ENCODE measurements at places on chromosomes 5 and 9. TPM values are rescaled to one million over a fixed set of nuclear protein-coding genes. Genes with fewer than 3 reads are reported as not detected.
A peak's percentile ranks its signal among the peaks of the same experiment; 100 is the strongest.

DNA sequence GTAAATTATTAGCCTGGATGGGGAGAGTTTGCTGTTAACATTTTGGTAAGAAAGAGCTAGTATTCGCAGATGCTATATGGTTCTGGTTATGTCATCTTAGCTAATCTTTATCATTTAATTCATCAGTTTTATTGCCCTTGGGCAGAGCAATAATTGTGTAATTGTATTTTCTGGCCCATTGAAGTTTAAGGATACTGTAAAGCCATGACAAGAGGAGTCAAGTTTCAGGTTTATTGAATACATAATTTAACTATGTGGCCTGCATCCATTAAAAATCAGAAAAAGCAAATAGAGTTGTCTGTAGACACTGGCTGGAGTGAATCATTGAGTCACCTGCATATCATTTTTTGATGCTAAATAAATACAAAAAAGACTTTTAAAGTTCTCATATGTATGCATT, 255.8 kb downstream of the PRELID2 start:
- H3K27ac ChIP-seq = no peak overlapping the region
- no peak overlapping the region for H3K4me3 ChIP-seq
- no peaks in the 10 kb centered on the region for H3K36me3 ChIP-seq
- H3K27me3 ChIP-seq = no peaks in the 10 kb centered on the region

DNA sequence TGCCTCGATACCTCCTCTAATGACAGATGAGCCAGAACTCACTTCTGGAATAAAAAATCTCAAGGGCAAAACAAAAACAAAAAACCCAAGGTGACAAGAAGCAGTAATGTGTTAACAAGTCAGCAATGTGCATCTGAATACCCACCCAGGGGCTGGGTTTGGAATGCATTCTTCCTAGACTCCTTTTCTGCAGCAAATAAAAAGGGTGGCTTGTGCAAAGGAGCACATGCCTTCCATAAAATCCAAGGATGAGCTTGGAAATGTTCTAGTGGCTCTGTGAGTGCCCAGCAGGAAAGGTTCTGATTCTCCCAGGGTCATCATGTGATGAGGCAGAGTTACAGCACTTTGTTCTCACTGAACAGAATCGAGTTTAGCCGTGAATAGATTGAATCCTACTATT, 599.9 kb downstream of the RAB3C start:
- H3K4me1 ChIP-seq = no peaks in the 10 kb centered on the region
- H3K36me3 ChIP-seq = no peaks in the 10 kb centered on the region
- H3K27ac ChIP-seq = no peak overlapping the region
- no peak overlapping the region for H3K4me3 ChIP-seq

DNA sequence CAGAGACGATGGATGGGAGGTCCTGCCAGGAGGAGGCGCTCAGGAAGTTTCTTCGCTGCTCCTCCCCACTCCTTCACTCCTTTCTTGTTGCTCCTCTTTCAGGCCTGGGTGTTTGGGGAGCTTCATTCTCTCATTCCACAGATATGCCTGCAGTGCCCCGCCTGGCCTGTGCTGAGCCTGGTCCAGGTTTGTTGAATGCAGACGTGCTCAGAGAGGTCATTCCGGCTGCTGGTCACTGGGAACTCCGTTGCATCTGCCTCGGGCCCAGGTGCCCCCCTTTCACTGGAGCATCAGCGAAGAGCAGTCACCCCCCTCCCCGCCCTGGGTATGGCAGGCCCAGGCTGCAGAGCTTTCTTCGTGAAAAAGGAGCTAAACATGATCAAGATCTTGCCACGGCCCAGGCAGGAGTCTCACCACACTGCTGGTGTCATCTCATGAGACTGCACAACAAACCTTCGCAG, 15.5 kb downstream of the SURF6 start:
- peaks cover 21% of the 10 kb centered on the region for H3K27me3 ChIP-seq
- no peak overlapping the region for H3K4me3 ChIP-seq
- H3K36me3 ChIP-seq = no peaks in the 10 kb centered on the region
- no peaks in the 10 kb centered on the region for H3K4me1 ChIP-seq
- no peak for DNase-seq

DNA sequence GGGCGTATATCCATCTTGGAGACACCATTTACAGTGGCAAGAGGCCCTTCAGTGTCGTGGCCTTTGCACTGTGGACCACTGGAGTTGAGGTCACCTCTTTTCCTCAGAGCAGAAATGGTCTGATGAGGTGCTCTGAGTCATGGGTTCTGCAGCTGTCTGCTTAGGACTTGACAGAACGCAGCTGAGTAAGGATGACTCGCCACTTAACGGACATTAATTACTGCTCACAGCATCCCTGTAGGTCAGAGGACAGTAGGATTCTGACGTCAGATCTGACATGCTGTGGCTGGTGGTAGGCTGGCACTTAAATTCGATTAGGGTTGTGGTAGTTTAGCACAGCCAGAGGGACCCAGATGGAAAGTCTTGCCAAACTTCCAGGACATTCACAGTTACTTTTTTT, 479.4 kb downstream of the DMAC1 start:
- H3K4me3 ChIP-seq = no peak overlapping the region
- H3K36me3 ChIP-seq = no peaks in the 10 kb centered on the region
- H3K27me3 ChIP-seq = no peaks in the 10 kb centered on the region
- H3K4me1 ChIP-seq = peaks cover 28% of the 10 kb centered on the region
- peak overlapping the region; percentile 56 for H3K27ac ChIP-seq

- no peak overlapping the region for H3K4me3 ChIP-seq
- H3K4me1 ChIP-seq = no peaks in the 10 kb centered on the region
- no peak for DNase-seq
- no peak overlapping the region for H3K27ac ChIP-seq
- no peaks in the 10 kb centered on the region for H3K36me3 ChIP-seq
- H3K27me3 ChIP-seq = peaks cover 15% of the 10 kb centered on the region
Observed at GRCh38 chr5:73160239-73160671, 12.7 kb upstream of the TMEM174 start.

DNA sequence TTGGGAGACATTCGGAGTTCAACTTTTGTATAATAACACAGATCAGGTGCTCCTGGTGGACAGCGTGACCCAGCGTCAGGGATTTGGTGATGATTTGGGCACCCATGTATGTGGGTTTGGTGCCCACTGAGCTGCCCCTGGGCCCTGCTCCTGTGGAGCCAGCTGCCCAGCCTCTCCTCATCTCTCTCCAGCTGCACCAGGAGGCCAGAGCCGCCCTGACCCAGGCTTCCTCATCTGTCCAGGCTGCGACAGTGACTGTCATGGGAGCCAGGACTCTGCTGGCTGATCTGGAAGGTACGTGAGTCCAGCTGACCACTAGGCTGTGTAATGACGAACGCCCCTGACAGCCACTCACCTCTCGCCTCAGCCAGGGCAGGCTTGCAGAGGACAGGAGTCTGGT, 14.5 kb upstream of the AIF1L start:
- no peaks in the 10 kb centered on the region for H3K4me1 ChIP-seq
- no peak for DNase-seq
- no peaks in the 10 kb centered on the region for H3K36me3 ChIP-seq
- H3K4me3 ChIP-seq = no peak overlapping the region
- H3K27me3 ChIP-seq = peaks cover 51% of the 10 kb centered on the region
- H3K27ac ChIP-seq = no peak overlapping the region

DNA sequence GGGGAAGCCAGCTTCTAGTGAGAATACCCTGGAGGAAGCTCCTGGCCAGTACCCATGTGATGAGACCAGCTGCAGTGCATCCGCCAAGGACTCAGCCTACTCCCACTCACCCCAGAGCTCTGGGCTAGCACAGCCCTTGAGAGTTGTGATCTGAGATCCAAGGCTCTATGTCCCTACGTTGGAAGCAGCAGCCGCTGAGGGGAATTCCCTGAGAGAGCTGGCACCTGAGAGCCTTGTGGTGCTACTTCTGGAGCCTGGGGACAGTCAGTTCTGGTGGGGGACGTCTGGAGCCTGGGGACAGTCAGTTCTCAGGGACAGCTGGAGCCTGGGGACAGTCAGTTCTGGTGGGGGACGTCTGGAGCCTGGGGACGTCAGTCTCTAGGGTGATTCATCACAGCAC, 39.2 kb downstream of the PDZD2 start:
- no peak overlapping the region for H3K4me3 ChIP-seq
- H3K27ac ChIP-seq = no peak overlapping the region
- DNase-seq = no peak
- H3K36me3 ChIP-seq = no peaks in the 10 kb centered on the region
- no peaks in the 10 kb centered on the region for H3K4me1 ChIP-seq
- H3K27me3 ChIP-seq = peaks cover 20% of the 10 kb centered on the region

DNA sequence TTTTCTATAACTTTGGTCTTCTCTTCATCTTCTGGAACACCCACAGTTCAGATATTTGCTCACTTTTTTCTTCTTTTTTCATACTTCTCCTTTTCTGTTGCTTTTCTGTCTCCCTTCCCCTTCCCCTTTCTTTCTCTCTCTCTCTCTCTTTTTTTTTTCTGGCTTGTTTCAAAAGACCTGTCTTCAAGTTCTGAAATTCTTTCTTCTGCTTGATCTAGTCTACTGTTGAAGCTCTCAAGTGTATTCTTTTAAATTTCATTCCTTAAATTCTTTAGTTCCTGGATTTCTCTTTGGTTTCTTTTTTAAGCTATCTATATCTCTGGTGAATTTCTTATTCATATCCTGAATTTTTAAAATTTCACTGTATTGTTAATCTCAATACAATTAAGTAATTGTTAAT, 11.2 kb downstream of the ALG2 start:
- H3K27ac ChIP-seq = no peak overlapping the region
- H3K36me3 ChIP-seq = peaks cover 4% of the 10 kb centered on the region
- H3K27me3 ChIP-seq = no peaks in the 10 kb centered on the region
- no peak overlapping the region for H3K4me3 ChIP-seq
- H3K4me1 ChIP-seq = no peaks in the 10 kb centered on the region

DNA sequence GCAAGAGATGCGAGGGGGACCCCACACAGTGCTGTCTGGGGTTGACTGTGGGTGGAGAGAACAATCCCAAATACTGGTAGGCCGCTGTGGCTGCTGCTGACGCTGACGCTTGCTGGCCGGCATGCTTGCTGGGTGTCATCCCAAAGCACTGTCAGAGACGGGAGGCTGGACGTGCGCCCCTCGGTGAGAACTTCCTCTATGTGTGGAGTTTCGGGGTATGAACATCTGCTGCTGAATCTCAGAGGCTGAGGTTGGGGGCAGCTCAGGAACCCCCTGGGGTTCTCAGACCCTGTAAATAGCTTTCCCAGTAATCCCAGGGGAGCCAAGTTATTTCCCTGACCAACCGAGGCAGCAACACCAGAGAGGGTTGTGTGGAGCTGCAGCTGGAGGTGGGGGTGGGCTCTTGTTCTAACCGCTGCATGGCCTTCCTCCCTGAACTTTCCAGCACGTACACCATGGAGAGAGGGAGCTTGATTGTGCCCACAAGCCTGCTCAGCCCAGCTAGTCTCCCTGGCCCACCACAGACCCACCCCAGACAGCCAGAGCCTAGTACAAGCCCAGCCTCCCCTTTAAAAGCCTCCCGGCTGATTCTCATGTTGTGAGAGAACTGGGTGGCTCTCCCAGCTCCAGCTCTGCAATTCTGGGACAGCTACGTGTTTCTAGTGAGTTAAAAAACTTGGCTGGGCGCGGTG, 21.8 kb upstream of the SLC12A7 start:
- no peak for DNase-seq
- no peak overlapping the region for H3K27ac ChIP-seq
- no peaks in the 10 kb centered on the region for H3K4me1 ChIP-seq
- H3K36me3 ChIP-seq = no peaks in the 10 kb centered on the region
- H3K27me3 ChIP-seq = peaks cover 42% of the 10 kb centered on the region
- no peak overlapping the region for H3K4me3 ChIP-seq

GRCh38 chr5:125559296-125559695, 812.9 kb upstream of the ZNF608 start:
- H3K27ac ChIP-seq = no peak overlapping the region
- H3K4me3 ChIP-seq = no peak overlapping the region
- peak; percentile 99 for DNase-seq
- H3K27me3 ChIP-seq = 0 out of 2 replicates have a peak, but pooled peaks cover 3% of the 10 kb centered on the region

GRCh38 chr5:56094579-56095361, 100.0 kb upstream of the IL6ST start:
- H3K27ac ChIP-seq = no peak overlapping the region
- H3K27me3 ChIP-seq = no peaks in the 10 kb centered on the region
- H3K4me1 ChIP-seq = peaks cover 4% of the 10 kb centered on the region
- H3K4me3 ChIP-seq = no peak overlapping the region

DNA sequence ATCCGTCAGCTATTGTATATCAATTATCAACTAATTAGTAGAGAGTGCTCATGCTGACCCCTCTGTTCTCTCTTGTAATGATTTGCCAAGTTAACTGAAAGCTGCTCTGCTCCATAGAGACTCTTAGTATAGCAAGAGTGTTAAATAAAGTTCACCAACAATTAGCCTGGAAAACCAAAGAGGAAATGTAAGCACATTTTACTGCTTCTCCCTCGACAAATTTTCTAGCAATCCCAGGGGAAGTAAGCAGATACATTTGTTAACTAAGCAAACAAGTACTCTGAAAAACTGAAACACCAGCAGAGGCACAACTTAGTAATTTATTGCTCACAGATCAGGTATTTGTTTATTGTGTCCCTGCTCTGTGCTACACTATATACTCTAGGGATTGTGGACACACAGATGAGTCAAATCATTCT, 162.2 kb downstream of the GLIS3 start:
- peak overlapping the region; percentile 75 for H3K27ac ChIP-seq
- H3K27me3 ChIP-seq = no peaks in the 10 kb centered on the region
- no peak overlapping the region for H3K4me3 ChIP-seq
- peak; percentile 87 for DNase-seq

DNA sequence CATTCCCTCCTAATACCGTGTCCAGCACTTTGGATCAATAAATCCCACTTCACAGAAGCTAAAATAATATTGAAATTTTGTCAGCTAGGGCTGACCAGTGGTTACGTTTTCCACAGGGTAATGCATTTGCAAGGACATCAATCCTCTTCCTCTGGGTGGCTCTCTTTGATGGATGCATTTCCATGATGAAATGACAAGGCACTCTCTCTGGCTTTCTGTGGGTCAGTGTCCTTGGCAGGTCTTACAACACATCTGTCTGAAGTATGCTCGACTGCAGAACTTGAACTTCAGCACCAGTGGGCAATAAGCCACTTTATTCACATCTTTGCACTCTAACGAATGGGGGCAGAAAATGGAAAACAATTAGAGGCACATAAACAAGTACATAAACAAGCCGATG, 330.1 kb downstream of the ADAMTS6 start:
- no peak overlapping the region for H3K27ac ChIP-seq
- peaks cover 10% of the 10 kb centered on the region for H3K4me1 ChIP-seq
- H3K4me3 ChIP-seq = no peak overlapping the region
- DNase-seq = peak; percentile 26
- no peaks in the 10 kb centered on the region for H3K27me3 ChIP-seq
- peaks cover 2% of the 10 kb centered on the region for H3K36me3 ChIP-seq

GRCh38 chr9:121658166-121658565, 6.7 kb downstream of the DAB2IP start:
- H3K4me3 ChIP-seq = no peak overlapping the region
- H3K4me1 ChIP-seq = peaks cover 3% of the 10 kb centered on the region
- H3K36me3 ChIP-seq = peaks cover 3% of the 10 kb centered on the region
- H3K27me3 ChIP-seq = peaks cover 8% of the 10 kb centered on the region
- no peak overlapping the region for H3K27ac ChIP-seq

GRCh38 chr9:131869348-131869747, 129.5 kb upstream of the RAPGEF1 start:
- no peaks in the 10 kb centered on the region for H3K27me3 ChIP-seq
- no peak overlapping the region for H3K27ac ChIP-seq
- no peaks in the 10 kb centered on the region for H3K36me3 ChIP-seq
- H3K4me3 ChIP-seq = no peak overlapping the region
- no peak for DNase-seq

Gene GABRA6
- total RNA-seq = not detected

Gene LCN10
- not detected for total RNA-seq

Gene OR1L4
- not detected for total RNA-seq

Gene HMCN2
- not detected for total RNA-seq

Gene TMEFF1
- total RNA-seq = 0.90 TPM

Gene ABITRAM
- total RNA-seq = 8.6 TPM

Gene GPR21
- 0.28 TPM for total RNA-seq
